ENCODE measurements at places on chromosomes 2 and 18. TPM values are rescaled to one million over a fixed set of nuclear protein-coding genes. Genes with fewer than 3 reads are reported as not detected.

- no peaks in the 10 kb centered on the region for H3K4me1 ChIP-seq
- H3K4me3 ChIP-seq = no peak overlapping the region
- H3K27me3 ChIP-seq = no peaks in the 10 kb centered on the region
- H3K36me3 ChIP-seq = no peaks in the 10 kb centered on the region
- no peak overlapping the region for H3K27ac ChIP-seq
Measured at GRCh38 chr2:88933980-88934379, 242.5 kb downstream of the RPIA start.

DNA sequence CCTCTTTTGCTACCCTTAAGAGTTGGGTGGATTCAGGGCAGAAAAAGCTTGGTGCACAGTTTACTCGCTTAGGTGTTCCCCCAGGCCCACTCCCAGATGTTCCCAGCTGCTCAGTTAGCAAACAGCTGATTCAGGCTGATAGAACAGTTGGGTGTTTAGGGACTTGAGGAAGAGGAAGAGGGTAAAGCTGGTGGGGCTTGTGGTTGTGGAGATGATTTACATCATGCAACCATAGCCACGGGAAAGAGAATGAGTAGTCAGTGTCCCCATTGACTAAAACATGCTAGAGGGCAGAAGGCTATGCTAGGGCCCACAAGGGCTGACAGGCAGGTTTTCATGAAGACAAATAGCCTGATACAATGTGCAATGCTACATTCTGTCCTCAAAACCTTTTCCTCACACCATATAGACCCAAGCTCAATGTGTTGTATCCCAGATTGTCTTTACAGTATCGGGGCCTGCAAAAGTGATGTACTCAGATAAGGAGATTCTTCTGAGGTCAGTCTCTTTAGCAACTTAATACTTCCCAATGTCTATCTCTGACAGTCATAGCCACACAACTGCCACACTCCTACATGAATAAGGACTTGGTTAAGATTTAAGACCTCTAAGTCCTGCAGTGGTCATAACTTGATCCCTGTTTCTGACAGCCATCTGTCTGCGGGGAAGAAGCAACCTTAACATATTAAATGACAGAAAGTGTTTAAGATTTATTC lies 15.6 kb downstream of the COLEC12 start:
- no peak for DNase-seq
- no peak overlapping the region for H3K4me3 ChIP-seq
- H3K36me3 ChIP-seq = no peaks in the 10 kb centered on the region
- no peaks in the 10 kb centered on the region for H3K27me3 ChIP-seq

DNA sequence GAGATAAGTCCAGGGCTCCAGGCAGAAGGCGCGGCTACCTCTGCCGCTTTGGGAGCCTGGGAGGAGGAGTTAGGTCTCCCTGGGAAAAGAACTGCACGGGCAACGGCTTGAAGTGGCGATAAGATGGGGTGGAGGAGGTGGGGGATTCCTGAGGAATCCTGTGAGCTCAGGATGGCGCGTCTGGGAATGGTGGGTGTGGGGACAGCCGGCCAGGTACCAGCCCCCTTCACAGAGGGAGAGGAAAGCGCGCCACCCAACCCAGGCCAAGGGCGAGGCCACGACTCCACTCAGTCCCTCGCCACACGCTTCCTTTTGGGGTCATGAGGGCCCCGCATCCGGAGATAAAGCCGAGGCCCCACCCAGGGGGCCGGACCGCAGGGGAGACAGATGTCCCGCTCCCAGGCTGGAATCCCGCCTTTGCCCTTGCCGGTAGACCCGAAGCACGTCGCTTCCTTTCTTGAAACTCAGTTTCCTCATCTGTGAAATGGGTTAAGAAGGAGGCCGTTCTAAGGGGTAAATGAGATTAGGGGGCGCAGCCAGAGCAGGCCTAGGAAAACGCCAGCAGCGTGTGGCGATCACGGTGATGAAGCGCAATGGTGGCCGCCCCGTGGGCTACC lies 1.7 kb upstream of the CTDSP1 start:
- H3K27ac ChIP-seq = peak overlapping the region; percentile 99
- peak; percentile 83 for DNase-seq
- H3K4me1 ChIP-seq = peaks cover 75% of the 10 kb centered on the region
- H3K4me3 ChIP-seq = peak overlapping the region; percentile 98
- H3K36me3 ChIP-seq = peaks cover 36% of the 10 kb centered on the region
- no peaks in the 10 kb centered on the region for H3K27me3 ChIP-seq

DNA sequence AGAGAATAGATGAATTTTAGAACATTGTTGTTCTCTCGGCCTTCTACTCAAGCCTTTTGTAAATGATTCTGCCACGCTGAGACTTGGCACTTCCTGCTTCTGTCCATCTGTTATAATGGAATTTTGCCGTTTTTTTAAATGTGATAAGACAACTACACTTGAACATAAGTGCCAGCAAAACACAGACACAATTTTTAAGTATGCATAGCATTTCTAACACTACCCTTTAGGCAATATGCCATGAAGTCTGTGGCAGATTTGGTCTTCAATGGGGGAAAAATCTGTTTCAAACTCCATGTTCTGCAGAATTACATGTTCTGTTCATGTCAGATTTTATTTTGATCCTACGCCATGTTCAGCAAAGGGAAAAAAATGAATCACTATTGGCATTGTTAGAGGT lies 1170.7 kb upstream of the SLC39A10 start:
- H3K27me3 ChIP-seq = no peaks in the 10 kb centered on the region
- H3K36me3 ChIP-seq = no peaks in the 10 kb centered on the region
- H3K27ac ChIP-seq = no peak overlapping the region
- no peak overlapping the region for H3K4me3 ChIP-seq

DNA sequence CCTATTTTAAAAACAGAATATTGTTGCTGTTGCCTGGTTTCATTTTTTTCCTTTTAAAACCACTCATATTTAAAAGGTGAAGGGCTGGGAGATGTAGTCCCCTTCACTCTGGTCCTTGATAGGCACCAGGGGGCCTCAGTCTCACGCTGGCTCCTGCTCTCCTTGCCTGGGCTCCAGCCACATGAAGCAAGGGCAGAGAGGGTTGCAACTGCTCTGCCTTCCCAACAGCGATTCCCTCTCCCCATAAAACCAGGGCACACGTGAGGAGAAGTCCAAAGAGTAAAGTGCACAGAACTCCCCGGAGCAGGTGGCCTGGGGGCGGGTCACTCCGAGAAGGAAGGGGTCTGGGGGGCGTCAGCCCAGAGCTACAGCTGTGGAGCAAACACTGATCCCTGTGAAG lies 12.8 kb downstream of the TMEM127 start:
- H3K27ac ChIP-seq = no peak overlapping the region
- H3K27me3 ChIP-seq = no peaks in the 10 kb centered on the region
- no peak overlapping the region for H3K4me3 ChIP-seq
- H3K4me1 ChIP-seq = peaks cover 90% of the 10 kb centered on the region
- no peaks in the 10 kb centered on the region for H3K36me3 ChIP-seq

- no peak overlapping the region for H3K27ac ChIP-seq
- no peak overlapping the region for H3K4me3 ChIP-seq
- no peak for DNase-seq
- H3K36me3 ChIP-seq = no peaks in the 10 kb centered on the region
- no peaks in the 10 kb centered on the region for H3K27me3 ChIP-seq
- H3K4me1 ChIP-seq = peaks cover 6% of the 10 kb centered on the region
Measured at GRCh38 chr2:127530245-127531140, 4.2 kb upstream of the IWS1 start.

DNA sequence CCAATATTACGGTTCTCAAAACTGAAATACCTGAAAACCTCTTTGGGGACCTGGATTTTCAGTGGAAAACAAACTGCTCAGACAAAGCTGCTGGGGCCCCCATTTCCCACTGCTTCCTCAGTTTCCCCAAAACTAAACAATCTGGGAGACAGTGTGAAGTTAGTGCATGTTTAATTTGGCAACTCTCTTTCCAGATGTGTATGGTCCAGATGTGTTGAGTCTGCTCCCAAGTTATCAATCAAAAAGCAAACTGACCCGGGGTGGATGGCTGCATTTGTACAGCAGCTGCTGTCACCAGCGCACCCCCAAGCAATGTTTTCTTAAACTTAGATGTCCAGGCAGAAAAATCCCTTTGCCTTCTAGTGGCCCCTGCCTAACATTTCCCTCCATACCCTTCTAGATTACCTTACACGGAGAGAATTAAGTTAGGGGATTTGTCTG lies 136.9 kb downstream of the COPS8 start:
- H3K36me3 ChIP-seq = no peaks in the 10 kb centered on the region
- no peaks in the 10 kb centered on the region for H3K27me3 ChIP-seq
- DNase-seq = no peak

The POU3F3 gene
- 0.14 TPM for polyA plus RNA-seq

The TAF4B gene
- 4.1 TPM for polyA plus RNA-seq

All from left lung (tissue), 14 donors.